ENCODE measurements at places on chromosomes 4 and X.

GRCh38 chr4:160318567-160319220, 1215.8 kb downstream of the RAPGEF2 start:
- no peak for DNase-seq

DNA sequence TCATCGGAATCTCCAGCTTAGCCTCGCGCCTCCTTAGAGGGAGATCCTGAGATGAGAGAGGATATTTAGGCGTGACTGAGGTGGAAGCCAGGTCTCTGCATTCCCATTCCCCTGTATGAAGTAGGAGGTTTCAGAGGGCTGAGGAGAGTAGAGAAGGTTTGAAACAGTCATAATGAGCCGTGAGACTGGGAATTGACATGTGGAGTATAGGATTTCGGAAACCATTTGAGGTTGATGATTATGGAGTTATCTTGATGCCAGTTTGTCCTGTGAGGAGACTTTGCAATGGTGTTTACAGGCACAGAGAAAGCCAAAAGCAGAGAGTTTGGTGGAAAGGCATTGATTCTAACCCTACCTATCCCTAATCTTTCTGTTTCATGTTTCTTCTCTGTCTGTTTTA, 2.0 kb downstream of the CHST7 start:
- no peak for DNase-seq

DNA sequence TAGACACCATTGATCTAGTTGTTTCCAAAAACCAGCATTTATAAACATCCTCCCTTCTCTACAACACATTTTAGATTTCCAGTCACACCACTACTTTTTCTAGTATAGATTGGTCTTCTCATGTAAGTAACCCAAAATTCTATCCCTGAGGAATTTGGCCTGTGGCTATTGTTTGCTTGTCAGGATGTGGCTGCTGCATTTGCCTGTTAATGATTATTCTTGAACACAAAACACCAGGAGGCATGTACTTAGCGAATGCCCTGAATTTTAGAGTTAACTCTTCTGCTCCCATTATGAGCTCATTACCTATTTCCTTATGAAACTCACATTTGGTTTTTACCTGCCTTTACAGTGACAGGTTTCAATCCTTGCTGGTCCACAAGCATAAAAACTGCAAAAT, 102.0 kb upstream of the FSTL5 start:
- no peak for DNase-seq

- no peak for DNase-seq
Measured at GRCh38 chr4:7374571-7374970, 60.2 kb downstream of the PSAPL1 start.

DNA sequence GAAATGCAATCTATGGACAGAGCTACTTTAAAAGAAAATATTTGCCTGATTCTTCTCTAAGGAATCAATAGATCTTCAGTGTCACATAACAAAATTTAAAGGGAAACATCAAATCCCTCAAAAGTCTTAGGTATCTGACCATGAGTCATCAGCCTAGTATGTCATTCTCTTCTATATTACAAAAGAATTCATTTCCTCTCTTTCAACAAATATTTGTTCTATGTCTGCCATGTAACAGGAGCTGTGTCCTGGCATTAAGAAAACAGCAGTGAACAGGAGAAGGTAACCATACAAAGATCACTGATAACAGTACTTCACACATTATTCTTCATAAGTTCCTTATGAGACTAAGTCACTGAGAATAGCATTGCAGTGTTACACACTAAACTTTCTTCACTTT, 243.6 kb upstream of the DKK2 start:
- DNase-seq, result peak; percentile 62

DNA sequence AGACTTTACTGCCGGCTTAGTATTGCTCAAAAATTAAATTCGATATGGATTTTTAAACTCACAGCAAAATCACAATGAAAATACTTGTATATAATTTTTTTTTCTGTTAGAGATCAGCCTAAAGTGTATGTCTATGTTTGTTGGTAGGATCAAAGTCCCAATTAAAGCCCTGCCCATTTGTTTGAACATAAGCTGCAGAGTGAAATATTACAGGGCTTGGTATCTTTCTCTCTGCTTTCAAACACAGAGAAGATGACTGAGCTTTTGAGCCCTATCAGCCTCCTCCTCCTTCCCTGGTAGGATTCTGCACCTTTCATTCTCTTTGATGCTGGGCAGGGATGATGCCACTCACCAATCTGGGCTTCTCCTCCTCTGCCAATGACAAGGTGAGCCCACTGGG, 345.4 kb downstream of the PPP1R2C start:
- DNase-seq, result no peak

DNA sequence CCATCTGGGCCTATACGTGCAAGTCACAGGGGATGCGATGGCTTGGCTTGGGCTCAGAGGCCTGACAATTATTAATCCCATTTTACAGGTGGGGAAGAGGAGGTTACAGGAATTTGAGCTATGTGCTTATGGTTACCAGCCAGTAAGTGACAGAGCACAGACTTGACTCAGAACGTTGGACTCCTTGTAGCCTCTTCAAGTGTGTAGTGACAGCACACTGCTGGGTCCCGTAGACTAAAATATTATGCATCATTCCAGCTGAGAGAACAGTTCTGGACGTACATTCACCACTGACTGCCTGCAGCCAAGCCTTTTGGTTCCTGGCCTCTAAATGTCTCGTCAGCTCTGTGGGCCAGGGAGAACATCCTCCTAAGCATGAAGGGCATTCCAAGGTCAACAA, 314.5 kb downstream of the GPAT3 start:
- DNase-seq, result peak; percentile 64

- DNase-seq, result no peak
Measured at GRCh38 chrX:120287513-120288112, 23.6 kb downstream of the TMEM255A start.

GRCh38 chr4:10458177-10458576, 951 bp upstream of the ZNF518B start:
- no peak for DNase-seq

DNA sequence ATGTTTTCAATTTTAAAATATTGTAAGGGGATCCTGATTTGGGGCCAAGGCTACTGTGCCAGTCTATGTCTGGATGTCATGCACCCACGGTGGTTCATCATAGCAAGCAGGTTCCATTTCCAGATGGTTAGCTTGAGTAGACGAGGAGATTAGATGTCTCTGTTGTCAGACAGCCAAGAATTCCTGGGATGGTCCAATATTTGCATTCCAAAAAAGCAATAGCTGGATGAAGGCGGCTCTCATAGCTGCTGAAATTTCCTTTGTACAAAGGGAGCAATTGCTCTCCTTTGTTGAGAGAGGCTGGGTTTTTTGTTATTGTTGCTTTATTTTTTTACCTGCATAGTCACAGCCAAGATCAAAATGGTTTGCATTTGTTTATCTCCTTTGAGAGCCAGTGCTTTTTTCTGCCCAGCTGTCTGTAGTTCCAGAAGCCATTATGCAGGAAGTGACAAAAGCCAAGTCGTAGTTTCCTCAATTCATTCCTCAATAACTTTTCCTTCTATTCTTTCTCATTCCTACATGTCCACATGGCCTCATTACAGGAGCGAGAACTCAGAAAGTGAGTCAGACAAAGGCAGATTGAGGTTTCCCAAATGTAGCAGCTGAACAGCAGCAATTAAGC, 107.9 kb downstream of the MMRN1 start:
- no peak for DNase-seq

- DNase-seq, result peak; percentile 44
Measured at GRCh38 chr4:15657366-15657765, 2.2 kb upstream of the FBXL5 start.

DNA sequence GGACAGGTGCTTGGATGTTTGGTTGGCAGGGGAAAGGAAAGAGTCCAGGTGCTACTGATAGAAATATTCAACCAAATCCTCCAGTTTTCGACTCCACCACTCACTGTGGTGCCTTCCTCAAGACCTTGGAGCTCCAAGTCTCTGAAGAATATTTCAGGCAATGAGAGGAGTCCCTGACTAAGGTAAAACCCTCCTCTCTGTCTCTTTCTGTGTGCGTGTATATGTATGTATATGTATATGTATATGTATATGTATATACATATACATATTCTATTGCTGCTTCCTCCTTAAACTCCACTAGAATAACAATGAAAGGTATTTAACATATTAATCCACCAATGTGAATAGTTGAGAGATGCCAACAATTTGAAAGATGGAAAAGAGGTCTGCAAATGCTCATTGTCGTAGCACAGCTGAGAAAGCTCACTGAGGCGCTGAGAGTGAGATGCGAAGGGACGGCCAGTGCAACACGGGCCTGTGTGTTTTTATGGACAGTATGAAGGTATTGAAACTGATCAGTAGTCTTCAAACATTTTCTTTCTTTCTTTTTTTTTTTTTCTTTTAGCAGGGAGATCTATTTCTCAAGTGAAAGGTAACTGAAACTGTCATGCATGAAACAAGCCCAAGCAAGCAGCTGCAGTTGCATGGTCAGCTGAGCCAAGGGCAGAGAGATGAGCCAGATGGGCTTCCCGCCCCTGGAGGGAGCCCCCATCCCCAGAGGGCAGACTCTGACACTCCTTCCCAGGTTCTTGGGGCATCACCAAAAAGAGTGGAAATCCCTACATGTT, 41.1 kb upstream of the HS3ST1 start:
- DNase-seq, result no peak

DNA sequence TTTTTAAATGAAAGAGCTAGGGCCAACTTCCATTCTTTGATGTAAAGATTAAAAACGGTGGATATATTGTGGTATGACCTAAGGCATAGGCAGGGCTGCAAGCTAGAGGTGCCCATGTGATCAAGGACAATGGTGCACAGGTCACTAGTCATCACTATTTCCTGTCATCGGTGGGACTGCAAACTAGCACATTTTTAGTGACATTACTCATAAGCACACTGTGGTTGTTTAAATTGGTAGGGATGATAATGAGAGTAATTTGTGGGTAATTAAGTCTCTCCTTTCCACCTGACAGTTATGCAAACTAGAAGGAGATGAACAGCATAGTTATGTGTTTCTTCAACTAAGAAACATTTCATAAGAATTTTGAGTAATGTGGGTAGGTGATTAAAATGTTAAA, 85.4 kb downstream of the GPRIN3 start:
- DNase-seq, result no peak

- peak; percentile 3 for DNase-seq
Measured at GRCh38 chrX:109660435-109661143, 35.6 kb upstream of the KCNE5 start.

DNA sequence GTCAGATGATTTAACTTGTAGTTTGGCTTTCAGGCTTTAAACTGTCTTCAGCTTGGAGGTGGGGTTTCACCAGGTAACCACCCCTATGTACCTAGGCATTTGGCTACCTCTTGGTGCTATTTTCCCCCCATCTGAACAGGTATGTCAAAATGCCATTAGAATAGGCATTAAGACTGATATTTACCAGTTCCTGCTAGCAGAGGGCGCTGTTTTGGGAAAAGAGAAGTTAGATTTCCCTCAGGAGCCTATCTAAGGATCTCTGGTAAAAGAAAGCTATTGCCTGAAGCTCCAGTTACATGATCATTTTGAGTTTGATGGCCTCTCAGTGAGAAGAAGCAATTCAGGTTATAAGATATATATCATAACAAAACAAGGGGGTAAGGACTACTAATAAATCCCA, 879.1 kb downstream of the SH3BGRL start:
- DNase-seq, result no peak

- DNase-seq, result no peak
Measured at GRCh38 chr4:145760176-145760575, 80.2 kb downstream of the C4orf51 start.

GRCh38 chr4:189177130-189177529, 763.5 kb upstream of the FRG1 start:
- no peak for DNase-seq

DNA sequence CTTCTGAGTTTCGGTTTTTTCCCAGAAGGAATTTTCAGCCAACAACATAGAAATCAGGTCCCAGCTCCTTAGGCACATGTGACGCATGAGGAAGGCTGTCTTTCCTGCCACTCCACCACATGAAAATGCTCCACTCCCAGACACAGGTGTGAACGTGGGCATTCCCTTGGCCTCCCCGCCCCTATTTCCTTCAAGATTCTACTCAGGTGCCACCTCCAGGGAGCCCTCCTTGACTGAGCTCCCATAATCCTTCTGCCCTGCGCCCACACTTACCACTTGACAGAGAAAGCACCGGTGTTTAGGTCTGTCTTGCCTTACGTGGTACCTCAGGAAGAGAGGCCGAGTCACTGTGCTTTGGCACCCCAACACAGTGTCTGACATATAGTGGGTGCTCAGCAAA, 44.4 kb upstream of the CENPU start:
- DNase-seq, result no peak

DNA sequence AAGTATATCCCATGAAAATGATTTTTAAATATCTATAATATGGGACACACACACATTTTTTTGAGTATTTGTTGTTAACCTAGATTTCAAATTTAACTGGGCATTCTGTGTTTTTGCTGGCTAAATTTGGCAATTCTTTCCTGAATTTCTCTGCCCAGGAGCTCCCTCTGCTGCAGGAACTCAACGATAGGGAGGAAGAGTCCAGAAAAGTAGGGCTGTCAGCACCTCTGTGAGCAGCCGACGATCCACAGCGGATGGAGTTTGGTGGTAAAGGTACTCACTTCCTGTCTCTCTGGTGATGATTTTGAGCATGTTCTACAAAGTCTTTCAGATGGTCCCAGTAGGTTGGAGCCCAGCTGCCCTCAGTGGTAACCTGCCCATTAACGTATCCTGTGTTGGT, 23.1 kb upstream of the TMEM184C start:
- no peak for DNase-seq

DNA sequence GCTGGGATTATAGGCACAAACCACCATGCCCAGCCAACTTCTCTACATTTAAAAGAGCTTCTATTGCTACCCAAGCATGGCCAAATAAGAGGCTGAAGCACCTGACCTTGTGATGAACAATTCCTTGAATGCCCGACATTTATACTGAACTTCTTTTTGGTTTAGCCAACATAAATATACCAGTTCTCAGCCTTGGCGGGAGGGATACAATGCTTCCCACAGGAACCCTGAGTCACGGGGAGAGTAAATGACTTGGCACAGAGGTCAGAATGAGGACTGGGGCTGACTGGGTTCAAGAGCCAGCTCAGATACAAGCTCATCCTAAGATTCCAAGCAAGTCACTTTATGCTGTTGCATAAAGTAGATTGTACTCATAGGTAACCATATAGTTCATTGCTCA, 6.1 kb downstream of the HOPX start:
- DNase-seq, result no peak

DNA sequence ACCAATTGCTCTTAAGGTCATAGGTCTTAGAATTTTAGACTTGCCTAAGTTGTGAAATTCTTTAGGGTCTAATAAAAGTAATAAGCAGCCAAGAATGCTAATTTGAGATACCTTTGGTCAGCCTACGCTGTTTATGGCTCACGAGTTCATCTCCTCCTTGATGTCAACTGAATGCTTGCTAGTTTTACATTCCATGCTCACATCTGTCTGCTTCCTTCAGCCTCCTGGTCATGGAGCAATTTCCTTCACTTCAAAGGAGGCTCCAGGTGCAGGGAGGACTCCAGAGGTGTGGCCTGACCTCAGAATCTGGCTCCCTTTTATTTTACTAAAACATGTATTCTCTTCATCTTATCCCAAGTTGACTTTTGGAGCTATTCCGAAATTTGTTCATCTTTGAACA, 23.3 kb upstream of the LNX1 start:
- DNase-seq, result no peak

GRCh38 chr4:64353904-64354303, 55.3 kb downstream of the TECRL start:
- DNase-seq, result no peak

- no peak for DNase-seq
Measured at GRCh38 chr4:153469031-153469430, 2.9 kb downstream of the TMEM131L start.

GRCh38 chr4:7529368-7530080, 94.8 kb upstream of the PSAPL1 start:
- DNase-seq, result no peak

- peak; percentile 98 for DNase-seq
Measured at GRCh38 chr4:82745173-82745842, 53.3 kb downstream of the SCD5 start.
